Fibroblast of lung (primary cell): ENCODE measurements at places on chromosomes 6 and 20. TPM values are rescaled to one million over a fixed set of nuclear protein-coding genes. Genes with fewer than 3 reads are reported as not detected.

- DNase-seq = no peak
Observed at GRCh38 chr6:10746915-10747250, 722 bp upstream of the TMEM14B start.

GRCh38 chr6:53845280-53846195 is 50.7 kb downstream of the LRRC1 start:
- DNase-seq = no peak

GRCh38 chr6:142482974-142483373 is 181.2 kb downstream of the ADGRG6 start:
- DNase-seq = no peak

- DNase-seq = no peak
Observed at GRCh38 chr20:48205281-48205782, 420.1 kb upstream of the SULF2 start.

GRCh38 chr6:47076422-47077344 is 34.6 kb upstream of the ADGRF1 start:
- peak; percentile 40 for DNase-seq

GRCh38 chr20:36150847-36151539 is 3.5 kb upstream of the EPB41L1 start:
- no peak for DNase-seq

- DNase-seq = no peak
Observed at GRCh38 chr6:115360602-115361325, 699.9 kb downstream of the FRK start.

DNA sequence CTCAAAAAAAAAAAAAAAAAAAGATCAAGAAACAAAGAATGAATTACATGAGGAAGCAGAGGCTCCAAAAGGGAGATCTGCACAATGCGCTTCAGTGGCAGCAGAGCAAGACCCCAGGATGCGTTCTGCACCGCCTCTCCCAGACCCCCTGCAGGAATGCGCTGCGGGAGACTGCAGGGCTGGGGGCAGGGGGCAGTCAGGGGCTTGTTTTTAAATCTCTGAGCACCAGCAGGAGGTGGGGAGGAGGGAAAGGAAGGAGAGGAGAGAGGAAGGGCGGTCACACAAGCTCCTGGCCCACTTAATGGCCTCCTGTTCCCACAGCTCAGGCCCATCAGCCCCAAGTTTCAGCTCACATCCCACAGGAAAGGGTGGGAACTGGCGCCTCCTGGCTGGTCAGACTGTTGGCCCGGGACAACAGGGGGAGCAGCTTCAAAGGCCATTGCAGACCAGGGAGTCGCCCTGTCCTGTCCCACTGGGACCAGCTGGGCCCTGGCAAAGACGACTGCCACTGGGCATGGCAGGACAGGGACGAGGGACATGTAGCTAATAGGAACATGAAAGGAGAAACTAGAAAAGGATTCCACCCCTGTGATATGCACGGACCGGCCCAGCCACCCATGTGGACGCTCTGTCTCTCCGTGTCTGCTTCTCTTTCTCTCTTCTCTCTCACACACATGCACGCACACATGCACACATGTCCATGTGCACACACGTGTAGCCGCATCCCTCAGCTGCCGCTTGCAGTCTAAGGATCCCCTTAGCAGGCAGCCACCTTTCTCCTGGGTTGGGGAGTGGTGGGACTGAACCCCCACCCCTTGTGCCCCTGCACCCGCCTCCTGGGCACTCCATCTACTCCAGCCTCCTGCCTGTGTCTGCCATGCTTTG is 34.7 kb downstream of the TFEB start:
- DNase-seq = no peak

The BPI gene
- total RNA-seq = not detected in 2 replicates
